ENCODE measurements at places on chromosomes 1 and 21. TPM values are rescaled to one million over a fixed set of nuclear protein-coding genes. Genes with fewer than 3 reads are reported as not detected.

GRCh38 chr1:13930151-13930550, 230.2 kb downstream of the PRDM2 start:
- no peak for DNase-seq

DNA sequence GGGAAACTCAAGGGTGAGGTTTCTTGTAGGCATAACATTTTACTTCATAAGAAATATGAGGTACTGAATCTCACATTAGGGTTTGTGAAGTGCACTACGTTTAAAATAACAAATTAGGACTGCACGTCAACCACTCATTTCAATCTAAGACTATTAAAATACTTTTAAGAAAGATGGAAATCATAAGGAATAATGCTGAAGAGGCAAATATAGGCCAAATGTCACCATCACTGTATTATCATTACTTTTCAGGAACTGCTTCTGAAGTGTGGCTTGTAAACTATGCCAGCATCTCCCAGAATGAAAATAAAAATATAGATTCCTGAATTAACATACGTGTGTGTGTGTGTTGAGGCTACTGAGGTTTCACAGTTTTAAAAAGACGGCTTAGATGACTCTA, 56.8 kb downstream of the INTS7 start:
- no peak for DNase-seq

Gene FAM177B
- total RNA-seq: not detected

DNA sequence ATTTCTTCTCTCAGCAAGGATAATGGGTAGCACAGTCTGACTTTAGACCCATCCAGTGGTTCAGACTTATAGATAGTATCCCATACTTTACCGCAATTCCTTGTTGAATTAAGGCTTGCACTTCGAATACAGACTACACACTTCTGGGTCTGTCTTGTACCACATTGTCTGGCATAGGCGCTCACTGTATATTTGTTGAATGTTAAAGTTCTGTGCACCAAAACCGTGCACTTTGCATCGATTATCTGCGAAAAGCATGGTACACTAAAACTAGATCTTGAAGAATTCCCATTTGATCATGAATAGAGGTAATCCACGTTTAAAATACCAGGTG, 556 bp upstream of the RYR2 start:
- no peak for DNase-seq
